IPS DF 6.9 (cell line): ENCODE measurements at places on chromosomes 2 and 18.

DNA sequence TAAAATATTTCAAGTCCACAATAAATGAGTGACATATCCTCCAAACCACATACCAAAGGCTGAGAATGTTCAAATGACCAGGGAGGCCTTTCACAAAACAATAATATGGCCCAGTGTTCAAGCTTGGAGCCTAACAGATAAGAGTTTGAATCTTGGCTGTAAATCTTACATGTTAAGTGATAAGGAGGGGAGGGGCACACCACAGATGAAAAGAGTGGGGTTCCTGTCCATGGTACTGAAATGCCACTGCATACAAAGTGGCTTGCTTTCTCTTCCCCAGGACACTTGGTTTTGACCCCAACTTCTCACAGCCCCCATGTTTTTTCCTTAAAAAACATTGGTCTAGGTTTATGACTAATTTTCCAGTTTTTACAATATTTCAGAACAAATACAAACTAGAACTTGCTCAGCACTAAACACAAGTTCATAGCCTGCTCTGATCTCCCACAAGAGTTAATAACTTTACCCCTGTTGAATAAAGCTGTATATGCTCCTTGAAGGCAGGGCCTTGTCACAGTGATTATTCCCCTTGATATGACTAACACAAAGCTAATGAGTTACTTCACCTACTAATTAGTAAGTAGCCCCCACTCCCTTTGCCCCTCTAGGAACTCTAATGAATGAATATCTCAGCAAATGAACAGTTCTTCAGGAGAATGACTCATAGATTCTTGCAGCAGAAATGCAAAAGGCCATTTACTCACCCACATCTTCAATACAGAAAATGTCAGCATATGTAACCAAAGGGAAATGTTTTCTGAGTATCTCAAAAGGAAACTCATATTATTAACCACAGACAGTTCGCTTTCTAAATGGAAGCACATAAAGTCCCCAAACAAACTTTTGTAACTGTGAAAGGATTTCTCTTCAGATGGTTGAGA, 142.2 kb downstream of the SATB2 start:
- H3K36me3 ChIP-seq: no peaks in the 10 kb centered on the region
- no peak overlapping the region for H3K4me3 ChIP-seq
- 0 out of 2 replicates have a peak, but pooled peaks cover 2% of the 10 kb centered on the region for H3K4me1 ChIP-seq

DNA sequence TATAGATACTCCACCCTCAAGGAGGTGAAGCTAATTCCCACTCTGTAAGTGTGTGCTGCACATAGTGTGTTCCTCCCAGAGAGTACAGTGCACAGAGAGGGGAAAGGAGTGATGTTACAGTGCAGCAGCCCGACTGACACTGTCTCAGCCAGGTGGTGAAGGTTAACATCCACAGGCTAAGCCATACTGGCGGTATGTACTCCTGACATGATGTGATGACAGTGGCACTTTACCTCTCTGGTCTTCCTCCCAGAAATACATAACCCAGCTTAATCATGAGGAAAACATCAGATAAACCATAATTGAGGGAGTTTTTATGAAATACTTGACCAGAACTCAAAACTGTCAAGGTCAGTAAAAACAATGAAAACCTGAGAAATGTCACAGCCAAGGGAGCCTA, 107.1 kb downstream of the RAB3GAP1 start:
- DNase-seq: no peak
- H3K4me3 ChIP-seq: no peak overlapping the region
- H3K27me3 ChIP-seq: no peaks in the 10 kb centered on the region
- H3K4me1 ChIP-seq: no peaks in the 10 kb centered on the region

DNA sequence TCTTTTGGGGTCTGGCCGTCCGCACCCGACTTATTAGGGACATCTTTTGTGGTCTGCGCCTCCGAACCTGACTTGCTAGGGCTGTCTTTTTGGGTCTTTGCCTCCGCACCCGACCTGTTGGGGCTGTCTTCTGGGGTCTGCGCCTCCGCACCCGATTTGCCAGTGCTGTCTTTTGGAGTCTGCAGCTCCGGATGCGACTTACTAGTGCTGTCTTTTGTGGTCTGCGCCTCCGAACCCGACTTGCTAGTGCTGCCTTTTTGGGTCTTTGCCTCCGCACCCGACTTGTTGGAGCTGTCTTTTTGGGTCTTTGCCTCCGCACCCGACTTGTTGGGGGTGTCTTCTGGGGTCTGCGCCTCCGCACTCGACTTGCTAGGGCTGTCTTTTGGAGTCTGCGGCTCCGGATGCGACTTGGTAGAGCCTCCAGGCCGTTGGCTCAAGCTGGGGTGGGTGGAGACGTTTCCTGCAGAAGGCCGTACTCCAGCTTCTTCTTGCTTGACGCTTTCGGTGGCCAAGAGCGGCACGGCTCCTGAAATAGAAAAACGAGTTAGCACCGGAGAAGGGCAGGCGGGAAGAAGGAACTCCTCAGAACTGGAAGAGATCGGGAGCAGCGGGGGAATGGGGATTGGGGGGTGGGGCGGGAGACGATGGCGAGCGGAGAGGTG, 498 bp downstream of the TGOLN2 start:
- H3K36me3 ChIP-seq: peaks cover 7% of the 10 kb centered on the region; the same call in 1 of the 2 replicates
- no peaks in the 10 kb centered on the region for H3K27me3 ChIP-seq
- no peak overlapping the region for H3K27ac ChIP-seq

DNA sequence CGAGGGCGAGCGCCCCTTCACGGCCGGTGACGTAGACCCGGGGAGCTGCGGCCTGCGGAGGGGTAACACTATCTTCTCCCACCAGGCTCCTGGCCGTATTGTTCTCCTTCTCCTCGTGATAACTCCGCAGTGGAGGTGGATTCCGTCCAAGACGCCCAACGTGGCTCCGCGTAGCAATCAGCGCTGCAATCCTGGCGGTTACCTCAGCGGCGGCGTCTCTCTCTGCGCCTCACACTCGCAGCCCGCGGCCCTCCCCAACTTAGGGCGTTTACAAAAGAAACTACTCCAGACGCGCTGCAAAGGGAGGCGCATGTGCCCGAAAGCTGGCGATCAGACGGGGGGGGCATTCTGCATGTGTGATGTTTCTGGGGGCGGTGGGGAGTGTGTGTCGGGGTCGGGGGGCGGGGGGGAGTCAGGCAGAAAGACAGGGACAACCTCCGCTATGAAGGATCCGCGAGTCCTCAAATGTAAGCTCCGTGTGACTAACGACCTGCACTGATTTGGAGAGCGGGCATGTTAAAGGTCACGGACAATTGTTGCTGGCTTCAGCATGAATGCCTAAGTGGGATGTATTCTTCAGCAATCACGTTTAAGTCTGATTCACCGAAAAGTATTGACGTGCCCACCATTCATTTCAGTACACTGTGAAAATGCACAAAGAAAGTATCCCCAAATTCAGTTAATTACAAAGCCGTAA, 1.3 kb upstream of the ZNF516 start:
- H3K4me3 ChIP-seq: peak overlapping the region; percentile 38; the same call in 1 of the 2 replicates
- no peak for DNase-seq
- H3K36me3 ChIP-seq: no peaks in the 10 kb centered on the region

DNA sequence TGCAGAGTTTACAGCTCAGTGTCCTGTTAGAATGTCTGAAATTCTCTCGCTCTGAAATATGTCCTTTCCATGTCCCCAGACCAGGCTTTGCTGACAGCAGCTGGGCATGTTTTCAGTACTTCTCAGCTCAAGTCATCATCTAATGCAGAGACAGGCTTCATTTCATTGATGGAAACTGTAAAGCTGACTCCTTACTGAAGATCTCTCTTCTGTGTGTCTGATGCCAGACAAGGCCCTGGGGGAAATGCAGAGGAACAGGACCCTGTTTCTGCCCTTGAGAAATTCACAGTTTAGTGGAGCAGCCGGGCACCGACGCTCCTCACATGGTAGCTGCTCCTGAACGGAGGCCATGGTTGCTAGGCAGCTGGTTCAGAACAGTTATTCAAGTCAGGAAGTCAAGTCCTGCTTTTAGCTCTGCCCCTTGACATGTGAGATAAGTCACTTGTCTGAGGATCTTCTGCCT, 24.6 kb upstream of the FZD7 start:
- H3K4me3 ChIP-seq: no peak overlapping the region
- H3K4me1 ChIP-seq: no peaks in the 10 kb centered on the region

DNA sequence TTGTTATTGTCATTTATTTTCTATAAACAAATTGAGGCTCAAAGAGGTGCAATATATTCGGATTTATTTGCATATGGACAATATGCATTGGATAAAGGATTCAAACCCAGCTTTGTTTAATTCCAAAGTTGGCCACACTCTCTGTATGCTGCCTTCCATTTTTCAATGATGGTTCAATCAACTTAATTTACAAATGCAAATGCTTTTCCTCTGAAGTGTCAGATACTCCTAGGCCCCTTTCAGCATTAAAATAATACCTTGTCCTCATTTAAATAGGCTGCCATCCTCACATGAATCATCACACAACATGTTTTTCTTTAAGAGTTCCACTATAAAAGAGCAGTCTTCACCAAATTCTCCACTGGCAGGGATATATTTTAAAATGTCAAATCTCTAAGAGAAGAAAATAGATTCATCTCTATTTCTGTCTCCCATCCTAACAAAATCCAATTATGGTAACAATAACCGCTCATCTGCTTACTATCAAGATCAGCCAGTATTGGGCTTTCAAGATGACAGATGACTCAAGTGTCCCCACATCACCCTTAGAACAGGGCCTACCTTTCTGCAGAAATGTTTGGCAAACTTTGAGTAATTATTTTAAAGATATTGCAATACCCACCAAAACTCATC, 114.8 kb downstream of the SCG2 start:
- H3K27me3 ChIP-seq: no peaks in the 10 kb centered on the region
- H3K4me3 ChIP-seq: no peak overlapping the region
- H3K4me1 ChIP-seq: no peaks in the 10 kb centered on the region
- no peak for DNase-seq
- no peaks in the 10 kb centered on the region for H3K36me3 ChIP-seq
- H3K27ac ChIP-seq: no peak overlapping the region

GRCh38 chr2:240954436-240955305, 43.7 kb upstream of the SNED1 start:
- 0 out of 2 replicates have a peak, but pooled peaks cover 2% of the 10 kb centered on the region for H3K4me1 ChIP-seq
- H3K4me3 ChIP-seq: no peak overlapping the region
- no peak overlapping the region for H3K27ac ChIP-seq
- no peak for DNase-seq

GRCh38 chr2:188381614-188382013, 89.9 kb downstream of the GULP1 start:
- H3K27ac ChIP-seq: no peak overlapping the region
- no peaks in the 10 kb centered on the region for H3K27me3 ChIP-seq
- H3K4me3 ChIP-seq: no peak overlapping the region
- H3K4me1 ChIP-seq: no peaks in the 10 kb centered on the region
- no peak for DNase-seq

- H3K36me3 ChIP-seq: no peaks in the 10 kb centered on the region
- no peaks in the 10 kb centered on the region for H3K4me1 ChIP-seq
- H3K27me3 ChIP-seq: no peaks in the 10 kb centered on the region
- no peak for DNase-seq
- no peak overlapping the region for H3K27ac ChIP-seq
Observed at GRCh38 chr2:236935631-236936445, 149.9 kb upstream of the COPS8 start.

GRCh38 chr2:36707050-36707449, 10.5 kb downstream of the VIT start:
- no peaks in the 10 kb centered on the region; the same call in 1 of the 2 replicates for H3K27me3 ChIP-seq
- no peaks in the 10 kb centered on the region; the same call in 1 of the 2 replicates for H3K4me1 ChIP-seq
- H3K4me3 ChIP-seq: no peak overlapping the region
- no peaks in the 10 kb centered on the region for H3K36me3 ChIP-seq
- no peak for DNase-seq

GRCh38 chr2:191410646-191411436, 165.6 kb downstream of the MYO1B start:
- no peak for DNase-seq
- no peaks in the 10 kb centered on the region; the same call in 1 of the 2 replicates for H3K36me3 ChIP-seq
- H3K4me3 ChIP-seq: no peak overlapping the region
- H3K27me3 ChIP-seq: no peaks in the 10 kb centered on the region
- H3K27ac ChIP-seq: no peak overlapping the region
- H3K4me1 ChIP-seq: no peaks in the 10 kb centered on the region

- H3K27ac ChIP-seq: no peak overlapping the region
- no peaks in the 10 kb centered on the region for H3K4me1 ChIP-seq
- DNase-seq: no peak
- no peaks in the 10 kb centered on the region for H3K36me3 ChIP-seq
Observed at GRCh38 chr2:238304116-238304515, 15.7 kb upstream of the PER2 start.

- no peaks in the 10 kb centered on the region for H3K4me1 ChIP-seq
- H3K27me3 ChIP-seq: no peaks in the 10 kb centered on the region
- no peak overlapping the region for H3K4me3 ChIP-seq
Observed at GRCh38 chr2:12918138-12918834, 201.6 kb downstream of the TRIB2 start.

- no peaks in the 10 kb centered on the region for H3K36me3 ChIP-seq
- no peaks in the 10 kb centered on the region for H3K27me3 ChIP-seq
- H3K27ac ChIP-seq: no peak overlapping the region
- H3K4me3 ChIP-seq: no peak overlapping the region
- H3K4me1 ChIP-seq: no peaks in the 10 kb centered on the region; the same call in 1 of the 2 replicates
Observed at GRCh38 chr18:61988100-61988499, 95.3 kb upstream of the RNF152 start.

- no peak overlapping the region for H3K27ac ChIP-seq
- no peaks in the 10 kb centered on the region for H3K36me3 ChIP-seq
- no peaks in the 10 kb centered on the region for H3K4me1 ChIP-seq
- DNase-seq: no peak
- no peak overlapping the region for H3K4me3 ChIP-seq
Observed at GRCh38 chr2:142502402-142502801, 371.6 kb upstream of the LRP1B start.
